ENCODE measurements at places on chromosomes 3 and 15.
A peak's percentile ranks its signal among the peaks of the same experiment; 100 is the strongest.

DNA sequence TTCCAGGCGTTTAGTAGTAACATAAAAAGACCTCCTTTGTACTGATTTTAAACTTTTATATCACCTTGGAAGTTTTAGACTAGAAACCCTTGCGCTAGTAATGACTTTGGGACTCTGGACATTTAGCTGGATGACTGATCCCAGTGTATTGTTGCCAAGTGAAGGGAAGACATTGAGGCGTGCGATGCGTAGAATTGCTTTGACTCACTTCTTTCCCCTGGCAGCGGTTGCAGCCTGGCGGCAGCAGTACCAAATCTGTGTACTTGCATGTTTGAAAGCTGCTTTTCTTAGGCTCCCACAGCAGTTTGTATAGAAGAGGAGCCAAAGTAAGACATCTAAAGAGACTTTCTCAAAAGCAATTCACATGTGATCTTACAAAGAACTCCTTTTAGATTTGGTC lies 151.6 kb downstream of the BBX start:
- DNase-seq: no peak

- no peak for DNase-seq
Observed at GRCh38 chr15:39697509-39697908, 85.1 kb downstream of the FSIP1 start.

- no peak for DNase-seq
Observed at GRCh38 chr15:65081758-65082157, 5.2 kb downstream of the KBTBD13 start.

- no peak for DNase-seq
Observed at GRCh38 chr3:89368846-89369245, 261.4 kb downstream of the EPHA3 start.

- peak; percentile 52 for DNase-seq
Observed at GRCh38 chr15:80173022-80173759, 20.4 kb downstream of the FAH start.

GRCh38 chr3:151931171-151931570 lies 57.7 kb downstream of the SUCNR1 start:
- DNase-seq: no peak

DNA sequence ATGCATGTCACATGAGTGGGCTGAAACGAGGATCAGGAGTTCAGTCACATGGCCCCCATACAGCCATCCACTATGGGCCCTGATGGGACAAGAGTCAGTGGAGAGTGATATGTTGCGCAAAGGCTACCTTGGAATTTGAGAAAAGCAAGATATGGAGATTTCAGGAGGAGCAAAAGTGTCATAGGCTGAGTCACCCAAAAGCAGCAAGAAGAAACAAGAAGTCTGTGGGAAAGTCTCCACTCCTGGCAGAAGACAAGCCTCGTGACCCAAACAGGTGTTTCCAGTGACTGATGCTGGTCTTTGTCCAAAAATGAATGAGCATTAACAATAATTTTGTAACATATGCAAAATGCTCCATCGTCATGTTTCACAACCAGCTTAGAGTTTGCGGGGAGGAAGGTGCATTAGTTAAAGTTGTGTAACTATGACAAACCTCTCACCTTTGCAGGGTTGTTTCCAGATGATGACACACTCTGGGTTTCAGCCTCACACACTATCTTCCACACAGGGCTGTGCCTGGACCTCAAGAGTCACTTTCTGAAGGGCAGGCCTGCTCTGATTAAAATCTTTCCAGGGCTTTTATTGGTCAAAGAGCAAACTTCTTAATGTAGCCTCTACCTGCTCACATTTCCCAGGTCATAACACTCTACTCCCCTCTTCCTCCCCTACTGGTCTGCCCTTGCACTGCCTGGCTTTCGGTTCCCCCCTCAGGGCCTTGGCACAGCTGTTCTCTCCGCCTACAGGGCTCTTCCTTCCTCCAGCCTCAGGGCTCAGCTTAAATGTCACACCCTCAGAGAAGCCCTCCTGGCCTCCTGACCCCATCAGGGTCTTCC lies 3.9 kb upstream of the DNASE1L3 start:
- no peak for DNase-seq

- DNase-seq: no peak
Observed at GRCh38 chr3:144162042-144162441, 190.4 kb downstream of the DIPK2A start.

DNA sequence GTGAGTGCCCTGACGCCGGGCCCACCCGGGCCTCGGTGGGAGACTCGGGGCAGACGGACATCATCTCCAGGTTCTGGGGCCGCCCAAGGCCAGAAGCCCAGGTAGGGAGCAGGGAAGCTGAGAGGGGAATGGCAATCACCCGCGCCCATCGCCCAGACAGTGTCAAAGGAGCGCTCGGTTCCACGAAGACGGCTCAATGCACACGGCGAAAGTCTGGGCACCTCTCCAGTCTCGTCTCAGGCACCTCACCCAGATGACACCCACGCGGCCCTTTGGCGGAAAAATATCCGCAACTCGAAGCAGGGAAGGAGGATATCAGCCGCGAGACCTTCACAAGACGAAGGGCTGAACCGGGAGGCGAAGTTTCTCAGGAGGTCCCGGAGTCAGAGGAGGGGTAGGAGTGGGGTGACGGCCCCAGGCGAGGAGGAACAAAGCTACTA lies 916 bp downstream of the IL17RD start:
- DNase-seq: no peak

- DNase-seq: no peak
Observed at GRCh38 chr15:79316864-79317263, 6.0 kb downstream of the TMED3 start.

DNA sequence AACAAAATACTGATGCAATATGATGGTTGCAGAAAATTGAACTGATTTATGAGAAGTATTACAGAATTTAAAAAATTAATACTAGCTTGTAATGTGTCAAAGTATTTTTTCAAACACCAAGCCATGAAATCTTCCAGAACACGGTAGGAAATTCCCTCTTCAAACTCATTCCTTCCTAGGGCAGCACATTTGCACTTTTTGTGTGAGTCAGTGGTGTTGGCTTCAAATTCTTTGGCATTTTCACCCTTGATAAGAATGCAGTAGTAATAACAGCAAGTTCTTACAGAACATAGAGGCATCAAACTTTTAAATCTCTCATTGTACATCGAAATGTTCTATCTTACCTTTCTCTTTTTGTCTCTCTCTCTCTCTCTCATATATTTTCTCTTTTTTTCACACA lies 191.8 kb downstream of the CGGBP1 start:
- no peak for DNase-seq

DNA sequence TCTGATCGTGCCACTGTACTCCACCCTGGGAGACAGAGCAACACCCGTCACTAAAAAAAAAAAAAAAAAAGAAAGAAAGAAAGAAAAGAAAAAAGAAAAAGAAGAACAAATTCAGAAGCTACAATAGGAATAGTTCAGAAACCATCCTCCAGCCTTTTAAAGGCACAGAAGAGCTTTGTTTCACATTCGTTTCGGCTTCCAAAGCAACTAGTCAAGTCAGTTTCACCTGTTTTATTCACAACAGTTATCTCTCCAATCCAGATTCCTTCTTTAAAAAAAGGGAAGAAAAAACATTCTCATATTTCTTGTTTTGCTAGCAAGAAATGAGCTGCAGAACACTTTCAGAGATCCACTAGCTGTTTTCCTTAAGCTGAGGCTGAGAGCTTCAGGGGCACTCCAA lies 767.7 kb upstream of the CFAP20DC start:
- DNase-seq: no peak

GRCh38 chr3:42524751-42525150 lies 22.3 kb downstream of the VIPR1 start:
- no peak for DNase-seq

GRCh38 chr15:80497221-80497620 lies 93.0 kb downstream of the ARNT2 start:
- DNase-seq: no peak

GRCh38 chr3:59502806-59503205 lies 453.0 kb upstream of the CFAP20DC start:
- DNase-seq: no peak

- no peak for DNase-seq
Observed at GRCh38 chr15:69612112-69612511, 159.5 kb downstream of the RPLP1 start.

GRCh38 chr3:123439806-123440580 lies 8.9 kb downstream of the ADCY5 start:
- no peak for DNase-seq

- no peak for DNase-seq
Observed at GRCh38 chr3:122055215-122055614, at the start of gene CD86. Gene CD86 (plus strand): TSS chr3:122055362. CDS start chr3:122055490, 128 bp downstream.

- DNase-seq: no peak
Observed at GRCh38 chr15:34656005-34656796, 72.8 kb upstream of the GOLGA8B start.

GRCh38 chr3:10645800-10646199 lies 140.4 kb upstream of the ATP2B2 start:
- DNase-seq: no peak
